HuH-7.5 (cell line): ENCODE measurements at places on chromosomes 5 and 9.

DNA sequence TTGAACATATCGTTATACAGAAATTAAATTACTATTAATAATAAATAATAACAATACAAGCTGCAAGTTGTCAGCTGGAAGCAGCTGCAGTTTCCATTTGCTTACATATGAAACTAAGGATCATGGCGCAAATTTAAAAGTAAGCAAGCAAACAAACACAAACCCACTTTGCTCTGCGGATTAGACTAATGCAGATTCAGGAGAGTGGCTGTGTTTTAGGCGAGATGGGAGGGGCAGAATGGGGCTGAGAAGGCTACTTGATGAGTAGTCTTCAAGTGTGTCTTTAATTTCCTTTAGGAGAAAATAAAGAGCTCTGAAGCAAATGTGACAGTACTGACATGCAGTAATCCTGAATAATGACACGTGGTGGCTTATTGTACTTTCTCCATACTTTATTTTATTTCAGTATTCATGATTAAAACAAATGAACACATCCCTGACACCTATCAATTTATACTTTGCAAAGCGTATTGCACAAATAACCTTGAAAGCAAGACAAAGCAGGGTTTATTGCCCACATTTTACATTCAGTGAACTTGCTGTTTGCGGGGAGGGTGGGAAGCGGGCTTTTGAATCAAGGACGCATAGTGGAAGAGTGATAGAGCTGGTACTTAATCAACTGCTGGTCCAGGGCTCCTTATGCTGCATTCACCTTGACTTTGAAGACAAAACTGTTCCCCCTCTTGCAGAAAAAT, 221.4 kb upstream of the TRIM32 start:
- DNase-seq: no peak

DNA sequence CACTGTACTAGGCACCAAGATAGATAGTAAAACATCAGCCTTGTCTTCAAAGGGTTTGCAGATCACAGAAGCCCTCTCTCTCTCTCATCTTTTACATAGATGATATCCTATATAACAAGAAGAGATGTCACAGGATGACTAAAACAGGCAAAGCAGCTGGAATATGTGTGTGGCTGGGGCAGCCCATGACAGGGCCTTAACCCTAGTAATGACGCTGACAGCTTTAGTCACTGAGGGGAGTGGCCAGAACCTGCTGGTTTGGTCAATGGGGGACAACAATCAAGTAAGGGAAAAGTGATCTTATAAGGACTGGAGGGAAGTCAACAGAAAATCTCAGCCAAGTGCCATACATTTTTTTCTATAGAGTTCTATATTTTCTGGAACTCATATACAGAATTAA, 41.9 kb upstream of the RIC1 start:
- no peak for DNase-seq

DNA sequence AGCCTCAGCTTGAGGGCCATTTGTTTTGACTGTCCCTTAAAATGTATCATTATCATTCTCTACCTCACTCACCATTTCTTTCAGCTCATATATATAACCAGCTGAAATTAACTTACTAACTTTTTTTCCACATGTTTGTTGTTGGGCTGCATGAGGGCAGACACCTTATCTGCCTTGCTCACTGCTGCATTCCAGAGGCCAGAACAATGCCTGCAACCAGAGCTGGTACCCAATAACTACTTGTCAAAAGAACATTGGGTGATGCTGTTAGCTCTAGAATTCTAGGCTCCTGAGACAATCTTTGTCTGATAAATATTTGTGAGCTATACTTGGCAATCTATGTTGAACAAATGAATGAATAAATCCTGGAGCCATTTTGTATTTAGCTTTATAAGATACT, 68.3 kb downstream of the HTR4 start:
- no peak for DNase-seq

DNA sequence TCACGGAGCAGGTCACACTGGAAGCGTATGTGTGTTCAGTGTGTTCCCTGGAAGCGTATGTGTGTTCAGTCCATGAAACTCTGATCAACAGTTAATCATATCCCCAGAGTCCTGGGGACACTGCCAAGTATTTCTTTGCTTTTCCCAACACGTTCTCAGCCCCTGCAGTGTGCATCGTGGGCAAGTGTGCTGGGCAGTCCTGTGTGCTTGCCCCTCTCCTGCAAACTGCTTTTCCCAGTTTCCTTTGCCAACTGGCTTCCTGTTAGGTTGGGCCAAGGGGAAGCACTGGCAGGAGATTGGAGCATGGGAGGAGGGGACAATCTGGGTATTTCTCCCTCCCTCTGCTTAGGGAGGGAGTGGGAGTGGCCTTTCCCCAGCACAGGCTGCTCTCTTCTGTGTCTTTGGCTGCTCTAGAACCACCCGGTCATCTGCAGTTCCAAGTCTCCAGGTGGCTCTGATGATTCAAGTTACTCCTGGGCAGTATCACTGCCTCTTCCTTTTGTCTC, 36.8 kb upstream of the NEK6 start:
- DNase-seq: peak; percentile 56

GRCh38 chr5:93311881-93312280, 269.1 kb downstream of the NR2F1-AS1 start:
- DNase-seq: no peak

DNA sequence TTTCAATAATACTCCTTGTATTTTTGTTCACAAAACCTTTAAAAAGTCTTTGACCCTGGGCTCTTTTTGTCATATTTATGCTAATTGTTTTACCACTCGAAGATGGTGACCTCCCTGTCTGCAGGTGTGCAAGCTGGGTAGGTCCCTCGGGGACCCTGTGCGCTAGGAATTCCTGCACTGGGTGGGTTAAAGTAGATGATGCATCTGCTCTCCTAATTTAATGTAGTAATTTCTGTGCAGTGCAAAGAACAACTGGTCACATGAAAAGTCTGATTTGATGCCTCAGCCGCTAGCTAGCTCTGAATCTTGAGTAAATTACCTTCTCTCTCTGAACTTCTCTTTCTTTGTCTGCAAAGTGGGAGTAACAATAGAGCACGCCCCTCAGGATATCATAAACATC, 139.1 kb upstream of the OTULINL start:
- no peak for DNase-seq

- DNase-seq: no peak
These were observed 590 bp downstream of the RASGRF2 start for GRCh38 chr5:80960531-80961375.

- no peak for DNase-seq
These were observed 1366.1 kb downstream of the PTPRD start for GRCh38 chr9:9246726-9247125.

DNA sequence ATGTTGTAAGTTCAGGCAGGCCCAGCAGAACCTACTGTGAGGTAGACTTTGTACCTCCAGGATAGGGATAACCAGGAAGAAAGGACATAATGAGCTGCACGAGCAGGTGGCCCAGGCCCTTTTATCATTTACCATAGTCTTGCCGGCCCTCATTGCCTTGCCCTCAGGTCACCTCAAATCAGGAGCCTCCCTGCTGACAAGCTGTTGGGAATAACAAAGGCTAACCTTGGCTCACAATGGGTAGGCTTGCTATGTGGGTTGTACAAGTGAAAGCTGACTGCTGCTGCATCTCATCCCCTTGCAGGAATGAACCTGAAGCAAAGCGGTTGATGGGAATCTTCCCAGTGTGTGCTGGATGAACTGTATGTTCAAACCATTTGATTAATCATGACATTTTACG, 159.5 kb upstream of the ACTBL2 start:
- DNase-seq: no peak

- no peak for DNase-seq
These were observed 39.8 kb downstream of the GAPT start for GRCh38 chr5:58530942-58531490.

GRCh38 chr5:178150977-178151734, 2.5 kb downstream of the NHP2 start:
- DNase-seq: no peak

GRCh38 chr9:111969061-111969460, 72.4 kb downstream of the UGCG start:
- no peak for DNase-seq

DNA sequence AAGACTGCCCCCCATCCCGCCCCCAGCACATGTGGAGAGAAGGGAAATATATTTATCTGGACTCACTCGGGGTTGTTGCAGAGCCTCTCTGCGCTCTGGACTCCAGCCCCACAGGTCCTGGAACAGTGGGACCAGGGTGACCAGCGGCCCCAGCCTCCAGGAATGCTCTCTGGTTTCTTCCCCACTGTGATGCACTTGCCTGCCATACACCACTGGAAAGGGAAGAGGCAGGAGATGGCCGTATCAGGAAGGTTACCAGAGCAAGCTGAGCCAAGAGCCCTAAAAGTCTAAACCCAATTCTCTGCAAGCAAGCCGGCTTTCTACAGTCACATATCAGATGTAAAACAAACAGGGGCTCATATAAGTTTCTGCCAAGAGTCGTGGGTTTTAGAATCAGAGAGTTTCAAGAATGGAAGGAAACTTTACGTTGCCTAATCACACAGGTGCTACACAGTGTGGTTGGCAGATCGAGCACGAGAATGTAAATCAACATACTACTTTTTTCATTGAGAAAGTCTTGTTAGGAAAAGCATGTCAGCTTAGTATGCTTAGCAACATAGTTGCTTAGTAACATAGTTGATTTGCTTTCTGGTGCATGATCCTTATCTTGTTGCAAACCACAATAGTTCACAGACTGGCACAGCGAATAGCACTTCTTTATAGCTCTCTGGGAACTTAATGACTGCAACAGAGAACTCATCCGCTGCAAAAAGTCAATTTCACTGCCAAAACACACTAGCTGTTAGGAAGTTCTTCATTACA, 201.2 kb downstream of the TARS1 start:
- no peak for DNase-seq

DNA sequence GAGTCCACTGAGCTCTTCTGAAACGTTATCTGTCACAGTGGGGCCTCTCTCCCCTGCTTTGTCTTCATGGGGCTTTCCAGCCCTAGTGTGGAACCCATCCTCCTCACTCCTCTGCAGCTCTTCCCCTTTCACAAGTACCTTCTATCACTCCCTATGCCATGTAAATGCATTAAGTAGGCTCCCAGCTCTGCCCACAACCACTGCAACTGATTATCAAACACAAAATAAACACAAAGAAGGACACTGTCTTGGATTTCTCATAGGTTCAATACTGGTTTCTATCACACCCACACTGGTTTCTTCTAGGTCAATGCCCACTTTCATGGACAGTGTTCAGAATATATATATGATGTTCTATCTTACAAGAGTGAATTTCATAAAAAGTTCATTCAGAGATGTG, 139.4 kb downstream of the GNAQ start:
- DNase-seq: no peak

- DNase-seq: no peak
These were observed 72.2 kb downstream of the MED27 start for GRCh38 chr9:132007371-132008025.

DNA sequence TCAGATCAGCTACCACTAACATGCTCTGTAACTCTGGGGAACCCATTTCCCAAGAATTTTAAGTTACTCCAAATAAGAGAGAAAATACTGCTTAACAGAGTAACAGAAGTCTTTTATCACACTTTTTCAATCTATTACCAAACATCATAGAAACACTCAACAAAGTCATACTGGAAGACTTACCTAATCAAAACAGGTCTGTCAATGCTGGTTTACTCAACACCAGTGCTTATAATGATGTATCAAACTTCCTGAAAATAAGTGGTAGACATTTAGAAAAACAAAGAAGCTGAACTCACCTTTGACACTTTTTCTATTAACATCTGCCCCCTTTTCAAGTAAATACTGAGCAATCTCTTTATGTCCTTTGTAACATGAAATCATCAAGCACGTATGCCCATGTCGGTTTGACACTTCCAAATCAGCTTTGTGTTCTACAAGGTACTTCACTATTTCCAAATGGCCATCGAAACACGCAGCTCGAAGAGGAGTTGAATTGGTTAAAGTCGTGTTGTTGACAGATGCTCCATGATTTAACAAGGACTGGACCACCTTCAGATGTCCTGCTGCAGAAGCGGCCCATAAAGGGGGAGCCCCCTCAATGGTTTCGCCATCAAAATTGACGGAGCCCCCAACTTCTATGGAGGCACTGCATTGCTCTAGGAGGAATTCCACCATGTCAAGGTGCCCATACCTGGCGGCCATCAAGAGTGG, 1.8 kb downstream of the FEM1C start:
- no peak for DNase-seq

- DNase-seq: no peak
These were observed 4.3 kb upstream of the SPATA6L start for GRCh38 chr9:4670591-4670990.

- DNase-seq: no peak
These were observed 182.5 kb downstream of the ADGRV1 start for GRCh38 chr5:90741022-90741564.

DNA sequence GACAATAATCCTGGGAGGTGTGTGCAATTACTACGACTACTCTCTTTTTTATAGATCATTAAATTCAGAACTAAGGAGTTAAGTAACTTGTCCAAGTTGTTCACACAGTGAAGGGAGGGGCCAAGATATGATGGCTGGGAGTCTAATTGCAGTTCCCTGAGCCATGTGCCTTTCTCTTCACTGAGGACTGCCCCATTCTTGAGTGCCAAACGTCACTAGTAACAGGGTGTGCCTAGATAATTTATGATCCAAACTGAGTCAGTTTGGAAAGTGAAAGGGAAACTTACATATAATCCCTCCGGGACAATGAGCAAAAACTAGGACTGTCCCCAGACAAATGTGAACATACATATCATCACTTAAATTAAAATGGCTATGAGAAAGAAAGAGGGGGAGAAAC, 20.2 kb downstream of the IL7R start:
- no peak for DNase-seq

DNA sequence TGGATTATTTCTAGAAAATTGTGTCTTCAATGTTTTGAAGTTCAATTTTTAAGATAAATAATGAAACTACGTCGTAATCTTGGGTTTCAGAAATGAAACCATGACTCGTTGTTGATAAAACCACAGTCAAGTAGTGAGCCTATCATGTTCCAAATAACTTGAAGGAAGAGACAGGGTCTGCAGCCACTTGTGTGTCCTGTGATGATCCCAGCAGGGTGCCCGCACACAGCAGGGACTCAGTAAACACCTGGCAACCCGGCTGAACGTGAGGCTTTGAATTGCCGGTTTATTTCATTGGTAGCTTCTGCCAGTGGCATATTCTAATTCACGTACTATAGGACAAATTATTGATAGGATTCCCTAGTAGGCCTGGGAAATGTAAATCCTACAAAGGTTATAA, 679.6 kb downstream of the IRX1 start:
- DNase-seq: no peak

- peak; percentile 16 for DNase-seq
These were observed 220.3 kb downstream of the NR3C1 start for GRCh38 chr5:143182901-143183820.

- DNase-seq: peak; percentile 15
These were observed 158.9 kb downstream of the PCSK5 start for GRCh38 chr9:76049341-76049740.

DNA sequence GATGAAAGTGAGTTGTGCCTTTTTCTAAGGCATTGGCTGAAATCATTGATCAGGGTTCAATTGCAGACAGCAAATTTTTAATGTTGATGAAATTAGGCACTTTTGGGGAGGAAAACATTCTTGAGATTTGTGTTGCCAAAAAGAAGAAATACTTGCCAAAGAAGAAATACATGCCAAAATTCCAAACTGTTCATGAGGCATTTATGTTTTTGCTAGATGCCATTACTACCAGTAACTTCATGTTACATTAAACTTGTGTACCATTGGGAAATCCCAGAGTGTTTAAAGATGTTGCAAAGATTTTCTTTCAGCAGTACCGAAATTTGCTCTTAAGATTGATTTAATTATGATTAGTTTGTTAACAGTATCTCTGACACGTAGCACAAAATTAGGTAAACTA, 7.0 kb downstream of the XRCC4 start:
- DNase-seq: no peak

- DNase-seq: no peak
These were observed 7.4 kb downstream of the NPR2 start for GRCh38 chr9:35798658-35799374.
